ENCODE measurements at places on chromosomes 6 and 20. TPM values are rescaled to one million over a fixed set of nuclear protein-coding genes. Genes with fewer than 3 reads are reported as not detected.

DNA sequence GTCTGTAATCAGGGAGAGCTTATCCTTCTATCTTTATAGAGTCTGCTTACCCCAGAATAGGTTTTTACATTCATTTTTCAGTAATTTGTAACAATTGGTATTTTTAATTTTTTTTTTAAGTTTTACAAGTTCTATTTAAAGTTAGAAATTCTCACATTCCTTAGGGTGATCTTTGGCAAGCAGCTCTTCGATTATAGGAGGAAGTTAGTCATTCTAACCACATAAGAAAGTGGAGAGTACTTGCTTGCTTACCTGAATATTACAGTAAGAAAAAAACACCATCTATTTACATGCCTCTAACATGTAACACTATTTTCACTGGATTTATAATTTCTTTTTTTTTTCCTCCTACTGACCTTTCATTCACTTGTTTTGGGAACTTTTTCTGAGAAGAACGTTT lies 6.7 kb downstream of the TSHZ2 start:
- H3K27ac ChIP-seq, result peak overlapping the region; percentile 86
- peaks cover 9% of the 10 kb centered on the region for H3K27me3 ChIP-seq
- DNase-seq, result no peak
- peaks cover 47% of the 10 kb centered on the region for H3K4me1 ChIP-seq

Gene RGS19
- 40.0 TPM for total RNA-seq

Gene VSX1
- total RNA-seq, result not detected

DNA sequence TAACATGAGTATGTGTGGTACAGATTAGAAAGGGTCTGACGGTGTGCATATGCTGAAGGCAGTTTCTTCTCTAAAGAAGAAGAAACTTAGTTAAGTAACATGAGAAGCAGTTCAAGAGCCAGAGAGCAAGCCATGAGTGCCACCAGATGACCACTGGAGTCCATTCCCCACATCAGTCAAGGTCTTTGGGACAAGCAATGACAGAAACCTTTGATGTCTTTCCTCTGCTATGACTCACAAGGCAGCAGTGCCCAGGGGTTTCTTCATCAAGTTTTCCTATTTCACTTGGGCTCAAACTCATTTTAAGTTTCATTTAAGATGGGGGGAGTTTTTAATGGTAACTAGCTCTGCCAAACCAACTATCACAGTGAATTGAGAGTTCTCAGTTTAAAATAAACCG lies 303.8 kb upstream of the TBX18 start:
- H3K4me3 ChIP-seq, result no peak overlapping the region
- H3K27me3 ChIP-seq, result no peaks in the 10 kb centered on the region
- peaks cover 2% of the 10 kb centered on the region for H3K36me3 ChIP-seq

DNA sequence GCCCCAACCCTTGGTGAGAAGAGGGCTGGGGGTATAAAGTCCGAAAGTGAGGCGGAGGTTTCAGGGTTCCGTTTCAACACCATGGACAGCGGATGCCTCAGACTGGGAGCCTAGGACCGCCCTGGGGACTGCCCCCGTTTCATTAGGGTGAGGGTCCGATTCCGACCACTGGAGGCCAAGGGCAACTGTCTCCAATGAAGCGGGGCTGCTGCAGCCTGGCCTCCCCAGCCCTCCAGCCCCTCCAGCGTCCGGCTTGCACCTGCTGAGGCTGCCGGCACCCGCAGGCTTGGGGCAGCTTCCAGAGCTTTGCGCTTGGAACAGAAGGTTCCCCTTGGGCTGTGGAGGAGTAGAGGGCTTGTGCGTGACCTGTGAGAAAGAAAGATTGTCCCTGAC lies 39.9 kb downstream of the YTHDF1 start:
- H3K27ac ChIP-seq, result peak overlapping the region; percentile 38
- H3K4me3 ChIP-seq, result peak overlapping the region; percentile 51
- peaks cover 46% of the 10 kb centered on the region for H3K27me3 ChIP-seq
- peaks cover 9% of the 10 kb centered on the region for H3K4me1 ChIP-seq
